ENCODE measurements at places on chromosomes 5 and 9.

DNA sequence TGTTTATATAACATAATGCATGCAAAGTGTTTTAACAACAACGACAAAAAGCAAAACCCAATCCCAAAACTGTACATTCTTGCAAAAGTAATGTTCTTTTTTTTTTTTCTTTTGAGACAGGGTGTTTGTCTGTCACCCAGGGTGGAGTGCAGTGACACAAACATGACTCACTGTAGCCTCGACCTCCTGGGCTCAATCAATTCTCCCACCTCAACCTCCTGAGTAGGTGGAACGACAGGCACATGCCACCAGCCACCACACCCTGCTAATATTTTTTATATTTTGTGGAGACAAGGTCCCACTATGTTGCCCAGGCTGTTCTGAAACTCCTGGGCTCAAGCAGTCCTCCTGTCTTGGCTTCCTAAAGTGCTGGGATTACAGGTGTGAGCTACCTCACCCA is 13.6 kb upstream of the HAVCR1 start:
- no peak for DNase-seq

- peak; percentile 80 for DNase-seq
Observed at GRCh38 chr9:21995006-21995665, 545 bp downstream of the CDKN2B-AS1 start.

GRCh38 chr9:74496819-74497747 is at the start of gene RORB:
Gene RORB, plus strand, starts transcription at chr9:74497335. Its CDS starts 642 bp downstream, at chr9:74497977.
- DNase-seq = peak; percentile 44

- DNase-seq = no peak
Observed at GRCh38 chr5:138736293-138736692, 16.9 kb upstream of the CTNNA1 start.

GRCh38 chr9:93464876-93465275 is 11.5 kb upstream of the FAM120AOS start:
- no peak for DNase-seq

- no peak for DNase-seq
Observed at GRCh38 chr5:36651761-36652685, 45.6 kb downstream of the SLC1A3 start.

DNA sequence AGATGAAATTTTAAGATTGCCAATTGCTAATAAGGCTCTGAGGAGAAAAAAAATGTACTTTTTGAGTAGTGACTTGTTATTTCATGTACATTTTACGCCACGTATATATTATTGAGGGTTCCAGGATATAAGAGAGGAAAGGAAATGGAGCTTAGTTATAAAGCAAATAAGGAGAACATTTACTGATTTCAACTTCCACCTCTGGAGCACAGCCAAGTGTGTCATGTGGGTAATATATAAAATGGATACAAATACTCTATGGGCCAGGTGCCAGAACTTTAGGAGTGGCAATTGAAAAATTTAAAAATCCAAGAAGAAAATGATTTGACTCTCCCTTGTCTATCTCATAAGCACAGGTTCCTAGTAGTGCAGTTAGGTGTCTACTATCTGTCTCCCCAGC is 45.0 kb upstream of the VLDLR start:
- peak; percentile 62 for DNase-seq

DNA sequence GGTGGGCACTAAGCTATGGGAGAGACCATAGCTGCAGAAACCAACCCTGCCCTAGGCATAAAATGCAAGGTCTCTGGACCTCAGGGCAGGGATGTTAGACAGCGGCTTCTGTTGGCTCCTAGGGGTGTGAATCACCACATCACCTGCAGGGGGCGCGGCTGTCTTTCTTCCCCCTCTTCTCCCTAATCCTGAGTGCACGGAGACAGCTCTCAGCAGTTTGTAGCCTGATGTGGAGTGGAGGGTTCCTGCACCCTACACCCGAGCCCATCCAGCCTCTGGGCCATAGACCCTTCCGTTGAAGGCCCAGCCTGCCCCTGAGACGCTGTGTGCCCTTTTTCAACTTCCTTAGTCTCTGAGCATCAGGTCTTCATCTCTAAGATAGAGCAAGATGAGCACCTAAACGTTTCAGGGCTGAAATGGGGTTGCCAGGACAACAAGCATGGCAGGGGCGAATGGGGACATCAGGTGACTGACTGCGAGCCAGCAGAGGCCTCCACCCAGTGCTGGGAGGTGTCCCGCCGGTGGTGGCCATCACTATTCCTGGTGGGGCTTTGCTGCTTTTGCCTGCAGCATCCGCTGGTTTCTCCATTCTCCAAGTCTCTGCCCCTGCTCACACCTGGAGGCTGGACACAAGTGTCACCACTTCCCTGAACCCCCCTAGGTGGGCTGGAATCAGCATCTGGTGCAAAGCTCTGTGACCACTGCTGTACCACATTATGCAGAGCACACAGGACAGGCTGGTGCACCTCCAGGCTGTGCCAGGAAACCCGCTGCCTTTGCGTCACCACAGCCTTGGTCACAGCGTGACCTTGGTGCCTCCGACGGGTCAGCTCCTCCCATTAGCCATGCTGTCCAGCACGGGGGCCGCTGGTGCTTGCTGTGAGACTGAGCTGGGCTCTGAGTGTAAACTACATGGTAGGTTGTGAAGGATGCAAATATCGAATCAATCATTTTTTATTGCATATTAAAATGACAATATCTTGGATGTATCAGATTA is 2.5 kb upstream of the SEC16A start:
- DNase-seq = peak; percentile 90

- DNase-seq = peak; percentile 63
Observed at GRCh38 chr5:141876628-141877355, 1.4 kb downstream of the PCDH1 start.

GRCh38 chr9:113486327-113486726 is 22.8 kb downstream of the RGS3 start:
- DNase-seq = no peak

GRCh38 chr5:51860532-51861018 is 477.3 kb downstream of the ISL1 start:
- no peak for DNase-seq

DNA sequence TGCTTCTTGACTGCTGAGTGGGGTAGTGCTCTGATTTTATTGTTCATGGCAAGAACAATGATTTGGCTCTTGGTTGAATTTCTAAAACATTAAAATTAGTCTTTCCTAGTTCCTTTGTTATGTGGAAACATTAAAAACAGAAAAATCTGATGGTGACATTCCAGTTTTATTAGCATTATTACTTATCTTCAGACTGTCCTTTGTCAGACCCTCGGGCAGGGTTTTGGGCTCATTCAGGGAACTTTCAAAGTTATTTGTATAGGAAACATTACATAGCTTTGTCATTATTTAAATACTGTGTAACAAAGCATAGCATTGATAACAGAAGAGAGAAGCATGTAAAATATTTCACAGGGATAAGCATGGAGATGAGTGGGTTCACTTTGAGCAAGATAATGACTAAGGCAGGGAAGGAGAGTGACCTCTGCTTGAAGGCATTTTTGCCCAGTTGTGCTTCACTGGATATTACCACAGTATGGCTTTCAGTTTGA is 119.9 kb downstream of the KDM4C start:
- DNase-seq = no peak

GRCh38 chr5:139592289-139592688 is 31.1 kb downstream of the UBE2D2 start:
- DNase-seq = no peak

- DNase-seq = no peak
Observed at GRCh38 chr5:129958581-129958980, 54.3 kb downstream of the CHSY3 start.

DNA sequence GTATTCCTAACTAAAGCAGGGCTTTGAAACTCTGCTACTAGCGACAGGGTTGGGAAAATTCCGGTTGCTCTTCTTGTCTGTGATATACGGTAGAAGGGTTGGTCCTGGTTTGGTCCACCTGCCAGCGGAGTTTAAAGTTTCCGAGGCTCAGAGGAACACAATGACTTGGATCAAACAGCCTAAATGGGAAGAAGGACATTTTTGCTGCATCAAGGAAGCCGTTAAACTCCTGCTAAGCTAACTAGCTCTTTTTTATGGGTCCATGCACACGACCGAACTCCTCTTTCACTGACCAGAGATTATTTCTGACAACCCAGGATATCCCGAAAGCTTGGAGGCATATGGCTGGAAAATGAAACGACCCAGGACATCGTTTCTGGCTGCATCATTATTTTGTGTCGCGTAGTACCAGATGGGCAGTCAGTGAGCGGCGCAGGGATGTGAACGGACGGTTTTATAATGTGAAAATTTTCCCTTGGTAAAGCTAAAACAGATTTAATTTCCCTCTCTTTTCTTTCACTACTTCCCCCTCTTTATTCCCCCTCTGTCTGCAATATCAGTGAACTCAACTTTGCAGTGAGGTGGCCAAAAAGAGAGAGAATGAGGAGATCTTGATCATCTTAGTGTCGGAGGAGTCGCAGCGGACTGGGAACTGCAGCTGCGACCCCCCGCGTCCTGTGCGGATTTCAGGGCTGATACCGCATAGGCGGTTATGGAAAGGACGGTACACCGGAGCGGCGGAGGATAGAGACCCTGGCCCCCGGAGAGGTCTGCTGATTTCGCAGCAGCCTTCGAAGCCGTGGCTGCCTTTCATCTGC is at the start of gene LURAP1L:
LURAP1L (plus strand) TSS at position 160 of the 818 bp plus-strand sequence. CDS start 696 bp downstream, outside the sequence.
- DNase-seq = peak; percentile 77

All from colonic mucosa (tissue), 4 donors.